ENCODE measurements at places on chromosomes 3 and 15.

DNA sequence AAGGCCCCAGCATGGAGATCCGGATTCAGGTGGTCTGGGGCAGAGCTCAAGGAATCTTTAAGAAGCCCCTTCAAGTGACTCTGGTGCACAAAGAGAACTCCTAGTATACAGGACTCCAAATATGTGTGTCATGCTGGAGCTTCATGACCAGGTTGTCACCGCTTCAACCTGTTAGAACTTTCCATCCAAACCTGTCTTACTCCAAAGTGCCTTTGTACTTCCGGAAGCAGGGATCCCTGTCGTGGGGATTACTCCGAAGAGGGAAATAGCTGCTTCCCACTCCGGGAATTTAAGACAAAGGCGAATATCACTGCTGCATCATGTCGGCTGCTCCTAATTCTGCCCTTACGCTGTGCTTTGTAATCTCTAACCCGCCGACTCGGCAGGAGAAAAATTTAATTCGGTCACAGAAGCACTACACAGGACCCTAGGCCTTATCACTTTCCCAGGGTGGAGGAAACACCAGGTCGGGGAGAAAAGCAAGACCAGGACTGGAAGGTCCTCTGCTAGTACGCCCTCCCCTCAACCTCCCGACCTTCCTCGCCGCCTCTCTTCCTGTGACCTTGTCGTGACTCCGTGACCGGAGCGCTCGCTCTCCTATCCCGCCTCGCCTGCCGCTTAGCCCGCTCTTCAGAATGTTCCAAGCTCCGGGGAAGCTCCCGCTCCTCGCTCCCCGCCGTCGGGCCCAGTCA, 730 bp downstream of the HIGD1A start:
- DNase-seq = peak; percentile 22

DNA sequence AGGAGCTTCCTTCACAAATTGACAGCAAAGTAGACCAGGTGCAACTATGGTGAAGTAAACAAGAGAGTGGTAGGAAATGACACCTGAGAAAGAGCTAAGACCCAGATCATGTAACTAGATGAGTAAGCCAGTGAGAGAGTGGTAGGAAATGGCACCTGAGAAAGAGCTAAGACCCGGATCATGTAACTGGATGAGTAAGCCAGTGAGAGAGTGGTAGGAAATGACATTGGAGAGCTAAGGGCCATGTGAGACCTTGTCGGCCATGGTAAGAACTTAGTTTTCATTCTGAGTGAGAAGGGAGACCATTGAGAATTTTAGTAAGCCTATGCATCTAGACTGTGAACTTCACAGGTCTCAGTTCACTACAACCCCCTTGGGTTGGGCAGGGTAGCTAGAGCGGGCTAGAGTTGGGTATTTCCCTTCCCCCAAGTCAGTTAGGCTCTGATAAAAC, 5.4 kb upstream of the SENP7 start:
- DNase-seq = peak; percentile 80

- DNase-seq = no peak
Measured at GRCh38 chr3:156285626-156286025, 165.2 kb downstream of the KCNAB1 start.

GRCh38 chr3:124419303-124419702, 310.9 kb upstream of the UMPS start:
- DNase-seq = no peak

DNA sequence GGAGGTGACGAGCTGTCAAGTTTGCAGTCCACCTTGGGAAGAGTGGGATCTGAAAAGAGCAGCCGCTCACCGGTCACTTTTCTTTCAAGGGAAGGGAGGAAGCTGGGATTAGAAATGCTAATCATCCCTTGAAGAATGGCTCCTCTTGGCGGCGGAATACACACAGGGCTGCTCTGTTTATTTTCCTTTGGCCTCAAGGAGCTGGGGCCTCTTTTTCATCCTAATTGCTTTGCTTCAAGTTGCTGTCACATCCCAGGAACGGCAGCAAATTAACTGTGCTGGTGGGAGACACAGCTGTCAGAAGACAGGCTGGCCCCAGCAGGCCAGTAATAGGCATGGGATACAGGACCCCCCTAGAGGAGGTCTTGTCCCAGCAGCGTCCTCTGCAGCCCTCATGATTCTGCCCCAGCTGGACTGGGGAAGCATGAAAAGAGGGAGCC, 6.7 kb downstream of the KBTBD13 start:
- no peak for DNase-seq

DNA sequence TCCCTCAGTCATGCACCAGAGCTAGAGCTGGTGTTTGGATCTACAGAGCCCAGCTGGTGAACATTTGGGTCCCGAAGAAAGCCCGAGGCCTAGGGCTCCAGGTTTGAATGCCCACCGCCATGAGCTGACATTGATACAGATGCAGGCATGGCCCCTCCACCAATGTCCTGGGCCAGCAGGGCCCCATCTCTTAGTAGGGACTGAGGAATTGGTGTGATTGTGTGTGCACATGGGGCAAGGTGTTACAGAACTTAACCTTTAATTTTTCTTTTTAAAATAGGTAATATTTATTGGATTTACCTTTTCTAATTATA, 11.0 kb downstream of the PODXL2 start:
- DNase-seq = no peak

DNA sequence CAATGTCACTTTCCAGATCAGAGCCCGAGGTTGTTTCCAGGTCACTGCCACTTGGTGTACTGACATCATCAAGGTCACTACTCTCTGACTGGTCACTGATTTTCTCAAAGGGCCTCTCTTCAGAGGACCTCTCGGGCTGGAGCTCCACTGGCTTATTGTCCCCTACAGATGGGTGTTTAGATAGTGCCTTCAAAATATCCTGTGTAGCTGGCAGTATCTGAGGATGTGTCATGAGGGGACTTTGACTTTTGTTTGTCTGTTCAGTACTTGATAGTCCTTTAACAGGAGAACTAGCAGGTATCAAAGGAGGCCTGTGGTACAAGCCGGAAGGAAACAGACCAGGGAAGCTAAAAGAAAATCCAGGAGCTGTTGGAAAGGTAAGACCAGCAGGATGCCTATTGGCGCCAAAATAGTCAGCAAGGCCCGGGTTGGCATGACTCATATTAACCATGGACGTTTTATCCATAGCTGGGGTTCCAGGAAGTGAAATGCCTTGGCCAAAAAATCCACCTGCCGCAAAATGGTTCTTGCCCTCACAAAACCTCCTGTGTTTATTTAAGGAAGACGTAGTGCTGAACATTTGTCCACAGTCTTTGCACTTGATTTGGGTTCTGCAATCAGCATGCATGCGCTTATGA, 547.3 kb downstream of the MECOM start:
- DNase-seq = no peak

- no peak for DNase-seq
Measured at GRCh38 chr15:35115155-35115725, 30.1 kb upstream of the NANOGP8 start.

DNA sequence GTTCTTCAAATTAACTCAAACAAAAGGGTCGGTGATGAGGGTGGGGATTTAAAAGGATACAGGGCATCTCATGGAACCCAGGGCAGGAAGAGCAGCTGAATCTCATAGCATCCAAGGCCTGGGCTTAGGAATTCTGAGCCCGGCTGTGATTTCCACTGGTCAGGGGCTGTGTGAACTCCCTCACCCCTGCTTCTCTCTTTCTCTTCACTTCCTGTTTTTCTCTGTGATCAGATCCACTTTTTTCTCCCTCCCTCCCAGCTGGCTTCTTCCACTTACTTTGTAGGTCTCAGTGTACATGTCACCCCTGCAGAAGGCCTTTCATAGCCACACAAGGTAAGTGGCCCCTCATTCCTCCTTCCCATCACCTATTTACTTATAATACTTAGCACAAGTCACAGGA, 68.2 kb upstream of the CORO2B start:
- DNase-seq = no peak

- no peak for DNase-seq
Measured at GRCh38 chr3:23116081-23116837, 86.9 kb upstream of the UBE2E2 start.

- no peak for DNase-seq
Measured at GRCh38 chr3:23761440-23761896, 44.3 kb upstream of the UBE2E1 start.

- no peak for DNase-seq
Measured at GRCh38 chr15:74245342-74245931, 9.3 kb downstream of the CCDC33 start.

GRCh38 chr3:29611252-29611651, 330.4 kb downstream of the RBMS3 start:
- no peak for DNase-seq

DNA sequence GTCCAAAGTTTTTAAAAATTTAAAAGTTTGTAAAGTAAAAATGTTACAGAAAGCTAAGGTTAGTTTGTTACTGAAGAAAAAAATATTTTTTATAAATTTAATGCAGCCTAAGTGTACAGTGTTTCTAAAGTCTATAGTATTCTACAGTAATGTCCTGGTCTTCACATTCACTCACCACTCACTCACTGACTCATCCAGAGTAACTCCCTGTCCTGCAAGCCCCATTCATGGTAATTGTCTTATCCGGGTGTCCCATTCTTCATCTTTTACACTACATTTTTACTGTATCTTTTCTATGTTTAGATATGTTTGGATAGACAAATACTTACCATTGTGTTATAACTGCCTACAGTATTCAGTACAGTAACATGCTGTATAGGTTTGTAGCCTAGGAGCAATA, 36.7 kb upstream of the ATP10A start:
- DNase-seq = no peak

DNA sequence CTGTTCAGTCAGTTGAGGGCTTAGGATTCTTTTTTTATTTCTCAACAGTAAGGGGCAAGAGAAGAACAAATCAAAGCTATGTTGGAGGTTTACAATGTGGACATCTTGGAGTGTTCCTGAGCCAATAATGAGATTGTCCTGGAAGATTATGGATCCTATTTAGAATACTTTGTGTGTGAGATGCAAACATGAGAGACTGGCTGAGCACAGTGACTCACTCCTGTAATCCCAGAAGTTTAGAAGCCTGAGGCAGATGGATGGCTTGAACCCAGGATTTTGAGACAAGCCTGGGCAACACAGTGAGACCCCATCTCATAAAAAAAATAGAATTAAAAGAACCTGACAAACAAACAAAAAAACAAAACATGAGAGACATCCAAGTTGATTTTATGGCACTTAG, 351.6 kb downstream of the GAP43 start:
- no peak for DNase-seq

DNA sequence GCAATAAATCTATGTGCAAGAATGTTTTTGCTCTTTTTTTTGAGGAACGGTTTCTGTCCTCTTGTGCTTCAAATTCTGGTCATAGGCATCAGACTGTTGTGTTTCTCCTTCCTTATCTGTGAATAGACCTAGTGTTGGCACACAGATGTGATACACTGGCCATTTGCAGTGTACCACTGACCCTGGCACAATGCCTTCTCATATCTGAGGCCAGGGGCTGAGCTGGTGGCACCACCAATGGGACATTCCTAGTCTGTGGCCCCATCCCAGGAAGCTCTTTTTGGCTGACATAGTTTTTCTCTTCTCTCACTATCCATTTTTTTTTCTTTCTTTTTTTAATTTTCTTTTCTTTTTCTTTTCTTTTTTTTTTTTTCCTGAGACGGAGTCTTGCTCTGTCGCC, 40.4 kb downstream of the SH3GL3 start:
- DNase-seq = no peak

- DNase-seq = no peak
Measured at GRCh38 chr3:40396406-40396805, 9.4 kb downstream of the ENTPD3 start.

- no peak for DNase-seq
Measured at GRCh38 chr3:136350557-136350956, 100.4 kb downstream of the PCCB start.

- no peak for DNase-seq
Measured at GRCh38 chr15:39040861-39041260, 476.2 kb upstream of the RASGRP1 start.

- no peak for DNase-seq
Measured at GRCh38 chr3:114518206-114518808, 224.5 kb downstream of the TIGIT start.

GRCh38 chr3:107488942-107489341, 33.8 kb upstream of the BBX start:
- DNase-seq = no peak

- no peak for DNase-seq
Measured at GRCh38 chr3:149603126-149604074, 54.4 kb downstream of the WWTR1 start.

DNA sequence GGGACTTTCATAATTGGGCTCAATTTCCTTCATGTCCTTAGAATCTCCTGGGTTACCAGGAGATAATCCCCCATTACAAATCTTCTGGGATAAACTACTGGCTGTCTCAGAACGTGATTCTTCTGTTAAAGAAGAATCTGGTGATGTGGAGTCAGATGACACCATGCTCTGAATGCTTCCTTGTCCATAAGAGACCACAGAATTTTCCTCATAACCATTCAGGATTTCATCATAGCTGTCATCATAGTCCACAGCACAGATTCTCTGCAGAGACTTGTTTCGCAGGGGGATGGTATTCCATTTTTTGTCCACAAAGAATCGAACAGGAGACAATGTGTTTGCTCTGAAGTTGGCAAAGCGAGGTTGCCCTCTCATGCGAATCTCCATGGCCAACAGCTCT, 109.8 kb upstream of the TSPAN3 start:
- no peak for DNase-seq

DNA sequence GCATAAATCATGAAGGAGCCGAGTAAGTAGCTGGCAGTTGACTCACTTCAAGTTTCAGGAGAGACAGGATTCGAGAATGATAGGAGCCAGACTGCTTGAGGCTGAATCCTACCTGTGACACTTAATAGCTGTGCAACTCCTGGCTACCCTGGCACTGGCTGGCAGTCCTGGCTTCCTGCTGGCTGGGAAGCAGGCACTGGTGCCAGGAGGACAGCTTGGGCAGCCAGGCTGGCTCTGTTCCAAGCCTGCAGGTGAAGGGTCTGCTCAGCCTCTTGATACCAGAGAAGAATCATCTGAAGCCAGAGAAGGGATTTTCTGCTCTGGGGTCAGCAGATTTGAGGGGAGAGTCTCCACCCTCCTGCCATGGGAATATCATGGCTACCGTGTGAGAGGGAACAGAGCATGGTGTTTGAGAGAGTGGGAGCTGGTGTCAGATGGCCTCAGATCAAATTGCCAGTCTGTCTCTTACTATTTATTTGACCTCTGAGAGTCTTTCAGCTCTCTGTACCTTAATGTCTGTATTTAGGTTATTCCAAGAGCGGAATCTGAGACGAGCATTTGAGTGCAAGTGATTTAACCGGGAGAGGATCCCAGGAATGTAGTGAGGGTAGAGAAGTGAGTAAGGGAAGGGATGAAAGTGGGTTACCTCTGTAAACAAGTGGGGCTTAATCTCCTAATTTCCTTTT, 4.4 kb upstream of the XIRP1 start:
- DNase-seq = no peak

GRCh38 chr15:90465930-90466567, 63.7 kb upstream of the CRTC3 start:
- DNase-seq = no peak

DNA sequence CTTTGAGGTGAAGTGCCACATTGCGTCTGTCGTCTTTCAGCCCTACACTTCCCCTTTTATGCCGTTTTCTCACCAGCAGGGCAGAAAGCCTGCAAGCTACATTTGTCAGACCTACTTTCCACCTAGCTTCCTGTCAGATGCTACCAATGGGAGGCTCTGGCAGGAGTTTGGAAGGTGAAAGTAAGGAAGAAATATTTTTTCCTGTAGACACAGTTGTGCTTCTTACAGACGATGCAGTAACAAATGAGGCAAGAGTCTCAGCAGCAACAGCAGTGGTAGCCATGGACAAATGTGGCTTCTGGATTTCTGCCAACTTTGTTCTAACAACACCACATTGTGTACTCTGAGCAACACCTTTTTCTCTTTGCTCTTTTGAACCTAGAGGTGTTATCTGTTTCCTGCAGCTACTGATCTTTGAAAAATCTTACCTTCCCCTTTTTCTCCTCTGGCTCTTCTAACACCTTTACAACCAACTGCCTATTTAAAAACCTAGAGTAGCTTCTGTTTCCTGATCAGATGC, 70.6 kb upstream of the STT3B start:
- DNase-seq = peak; percentile 93

Measured in naive thymus-derived CD4-positive, alpha-beta T cell (primary cell).